ENCODE measurements at places on chromosomes 4 and X.

DNA sequence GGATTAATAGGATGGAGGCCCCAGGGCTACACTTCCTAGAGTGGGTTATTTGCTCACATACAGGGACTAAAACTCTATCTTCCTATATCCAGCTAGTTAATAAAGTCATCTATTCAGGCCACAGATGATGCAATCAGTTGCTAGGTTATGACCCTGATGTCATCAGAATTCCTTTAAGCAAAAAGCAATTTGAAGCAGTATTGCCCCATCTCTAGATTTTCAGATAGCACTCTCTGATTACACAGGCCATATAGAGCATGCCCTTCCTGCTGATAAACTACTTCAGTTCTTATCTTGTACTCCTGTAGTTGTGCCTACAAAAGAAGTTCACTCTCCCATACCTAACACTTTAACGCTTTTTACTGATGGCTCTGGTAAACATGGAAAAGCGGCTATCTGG lies 84.8 kb downstream of the TMEM144 start:
- DNase-seq = no peak

DNA sequence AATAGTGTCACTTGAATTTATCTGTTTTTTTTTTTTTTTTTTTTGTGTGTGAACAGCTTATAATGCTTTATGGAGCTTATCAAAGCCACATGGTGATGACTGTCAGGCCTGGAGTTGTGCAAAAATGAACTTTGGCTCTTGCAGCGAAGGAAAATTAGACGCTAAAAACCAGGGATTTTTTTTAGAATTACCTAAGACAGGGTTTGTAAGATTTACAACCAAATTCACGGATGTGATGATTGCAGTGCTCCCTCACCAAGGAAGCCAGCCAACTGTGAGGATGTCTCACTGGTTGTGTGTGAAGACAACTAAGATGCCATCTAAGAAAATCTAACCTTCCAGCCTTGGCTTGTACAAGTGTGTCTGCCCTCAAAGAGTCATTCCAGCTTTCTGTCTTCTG lies 127.1 kb upstream of the SLC4A4 start:
- no peak for DNase-seq

DNA sequence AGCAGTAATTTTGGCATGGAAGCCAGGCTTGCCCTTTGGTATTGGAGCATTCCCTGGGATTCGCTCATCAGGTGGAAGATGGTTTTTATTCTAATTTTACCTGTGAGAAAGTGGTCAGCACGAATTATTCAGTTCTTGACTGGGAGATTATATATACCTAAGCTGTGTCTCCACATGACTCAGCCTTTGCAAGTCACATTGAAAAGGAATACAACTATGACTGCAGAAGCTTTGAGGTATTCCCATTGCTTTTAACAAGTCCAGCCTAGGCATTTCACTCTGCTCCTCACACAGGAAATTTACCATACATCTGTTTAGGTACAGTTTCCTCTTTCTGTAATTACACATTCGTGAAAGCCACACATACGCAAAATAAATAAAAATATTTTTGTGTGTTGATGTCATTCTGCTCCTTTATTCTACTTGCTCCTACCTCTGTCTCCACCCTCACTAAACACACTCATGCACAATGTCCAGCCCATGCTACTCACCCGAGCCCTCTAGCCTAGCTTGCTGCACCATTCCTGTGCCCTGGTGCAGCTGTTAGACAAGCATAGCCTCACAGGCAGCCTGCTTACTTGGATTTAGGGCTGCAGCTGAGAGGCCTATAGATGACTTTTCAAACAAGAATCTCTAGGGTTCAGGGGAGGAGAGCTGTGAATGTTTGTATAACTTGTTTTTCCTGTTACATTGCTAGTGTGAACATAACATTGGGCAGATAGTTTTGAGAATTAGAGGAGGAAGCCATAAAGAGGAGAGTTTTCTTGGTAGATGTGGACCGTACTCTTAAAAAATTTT lies 504.4 kb upstream of the FAT1 start:
- no peak for DNase-seq

GRCh38 chr4:35591035-35591434 lies 653.3 kb downstream of the ARAP2 start:
- DNase-seq = no peak

DNA sequence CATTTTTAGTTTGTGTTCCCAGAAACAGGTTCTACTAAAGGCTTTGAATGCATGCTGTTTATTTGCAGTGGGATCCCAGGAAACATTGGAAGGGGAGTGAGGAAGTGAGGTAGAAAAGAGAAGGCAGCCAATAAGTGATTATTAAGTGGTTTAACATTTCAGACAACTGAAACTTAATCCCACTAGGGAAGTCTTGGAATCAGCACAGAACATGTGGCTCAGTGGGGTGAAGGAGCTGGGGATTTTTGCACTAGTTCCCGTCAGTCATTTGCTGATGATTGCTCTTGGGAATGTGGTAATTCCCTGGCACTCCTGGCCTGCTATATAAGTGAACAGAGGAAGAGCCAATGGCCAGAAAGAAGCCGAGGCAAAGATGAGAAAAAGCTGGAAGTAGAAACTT lies 1053.0 kb upstream of the IGFBP7 start:
- DNase-seq = no peak

- no peak for DNase-seq
Measured at GRCh38 chr4:17688011-17688441, 73.6 kb downstream of the MED28 start.

- DNase-seq = no peak
Measured at GRCh38 chr4:101174679-101175345, 172.5 kb downstream of the PPP3CA start.

- no peak for DNase-seq
Measured at GRCh38 chrX:132818638-132819037, 139.8 kb downstream of the HS6ST2 start.

DNA sequence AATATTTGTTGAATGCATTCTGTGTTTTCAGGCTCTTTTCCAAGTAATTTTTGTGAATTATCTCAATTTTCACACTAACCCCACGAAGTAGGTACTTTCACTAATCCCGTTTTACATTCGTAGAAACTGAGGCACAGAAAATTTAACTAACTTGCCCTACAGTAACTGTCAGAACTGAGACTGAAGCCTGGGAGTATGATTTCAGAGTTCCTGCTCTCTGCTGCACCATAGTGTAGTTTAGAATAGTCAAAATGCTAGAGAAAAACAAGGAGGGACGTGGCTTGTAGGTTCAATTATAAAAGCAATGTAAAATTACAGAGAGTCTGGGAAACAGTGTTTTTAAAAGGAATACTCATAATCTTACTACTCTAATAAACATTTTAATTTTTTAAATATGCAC lies 2.2 kb downstream of the CLCN3 start:
- DNase-seq = peak; percentile 19

- no peak for DNase-seq
Measured at GRCh38 chrX:71604796-71605568, 13.3 kb downstream of the CXCR3 start.

- no peak for DNase-seq
Measured at GRCh38 chrX:135973025-135973547, 702 bp downstream of the MMGT1 start.

DNA sequence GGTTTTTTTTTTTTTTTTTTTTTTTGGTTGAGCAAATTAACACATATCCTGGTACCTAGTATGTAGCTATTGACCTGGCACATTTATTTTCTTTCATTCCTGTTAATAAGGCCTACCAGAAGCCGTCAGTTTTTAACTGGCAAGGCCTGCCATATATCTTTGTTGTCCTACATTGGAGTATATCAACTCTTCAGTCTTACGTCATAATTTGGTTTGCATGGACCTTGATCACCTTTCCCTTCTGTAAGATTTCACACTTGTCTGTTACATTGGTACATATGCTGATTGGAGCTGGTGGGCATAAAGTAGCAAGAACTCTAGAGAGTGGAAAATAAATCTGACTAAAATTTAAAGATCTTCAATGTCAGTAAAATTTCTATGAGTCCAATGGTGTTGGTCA lies 1658.0 kb downstream of the C4orf33 start:
- no peak for DNase-seq

Data from SW 1271 (cell line).